Iris pigment epithelial cell (primary cell): ENCODE measurements at places on chromosomes 6 and 20.

DNA sequence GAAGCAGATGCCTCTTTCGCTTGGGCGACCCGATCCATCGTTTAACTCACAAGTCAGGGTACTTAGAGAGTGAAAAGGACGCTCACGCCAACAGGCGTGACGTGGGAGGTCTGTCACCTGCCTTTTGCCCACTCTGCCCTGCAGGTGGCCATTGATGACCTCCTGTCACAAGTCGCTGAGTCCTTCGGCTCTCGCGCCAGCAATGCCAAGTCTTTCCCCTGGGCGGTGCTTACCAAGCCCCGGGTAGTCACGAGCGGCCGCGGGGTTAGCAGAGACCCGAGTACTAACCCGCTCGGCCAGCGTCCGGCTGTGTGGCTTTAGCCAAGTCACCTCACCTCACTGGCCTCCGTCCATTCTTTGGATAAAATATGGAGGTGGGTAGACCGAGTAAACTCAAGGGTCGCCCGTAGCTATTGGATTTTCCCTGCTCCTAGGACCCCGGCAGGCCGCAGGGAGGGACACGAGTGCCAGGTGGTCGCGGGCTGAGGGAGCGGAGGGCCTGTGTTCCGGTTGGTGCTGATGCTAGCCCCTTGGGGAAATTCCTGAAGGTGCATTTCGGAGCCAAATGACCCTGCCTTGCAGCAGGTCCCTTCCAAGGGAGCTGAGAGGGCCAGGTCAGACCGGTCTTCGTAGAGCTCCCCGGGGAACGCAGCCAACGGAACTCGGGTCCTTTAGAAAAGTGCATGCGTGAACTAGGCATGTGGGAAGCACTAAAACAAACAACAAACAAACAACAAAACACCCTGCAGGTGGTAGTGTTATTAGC lies 668 bp downstream of the PKIB start:
- peak; percentile 3 for DNase-seq

GRCh38 chr6:17098538-17098937 lies 3.3 kb upstream of the STMND1 start:
- peak; percentile 71 for DNase-seq

- DNase-seq = no peak
Observed at GRCh38 chr6:30724906-30725667, 4.9 kb downstream of the TUBB start.

DNA sequence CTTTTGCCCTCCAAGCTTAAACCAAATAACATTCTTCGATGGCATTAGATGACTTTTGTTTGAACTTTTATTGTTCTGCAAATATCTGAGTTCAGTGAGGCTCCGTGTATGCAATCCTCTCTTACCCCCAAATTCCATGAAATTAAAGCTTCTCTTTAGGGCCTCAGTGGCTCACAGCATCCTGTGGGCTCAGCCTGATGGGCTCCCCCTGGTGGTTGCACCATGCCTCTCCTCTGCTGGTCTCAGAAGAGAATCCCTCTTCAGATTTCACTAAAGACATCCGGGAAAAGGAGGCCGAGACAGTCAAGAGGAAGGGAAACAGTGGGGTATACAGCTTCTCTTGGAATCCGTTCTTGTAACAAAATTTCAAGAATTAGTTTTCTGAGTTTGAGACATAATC lies 331.6 kb upstream of the NT5E start:
- DNase-seq = no peak

- DNase-seq = no peak
Observed at GRCh38 chr20:55437798-55438415, 567.4 kb downstream of the CBLN4 start.

DNA sequence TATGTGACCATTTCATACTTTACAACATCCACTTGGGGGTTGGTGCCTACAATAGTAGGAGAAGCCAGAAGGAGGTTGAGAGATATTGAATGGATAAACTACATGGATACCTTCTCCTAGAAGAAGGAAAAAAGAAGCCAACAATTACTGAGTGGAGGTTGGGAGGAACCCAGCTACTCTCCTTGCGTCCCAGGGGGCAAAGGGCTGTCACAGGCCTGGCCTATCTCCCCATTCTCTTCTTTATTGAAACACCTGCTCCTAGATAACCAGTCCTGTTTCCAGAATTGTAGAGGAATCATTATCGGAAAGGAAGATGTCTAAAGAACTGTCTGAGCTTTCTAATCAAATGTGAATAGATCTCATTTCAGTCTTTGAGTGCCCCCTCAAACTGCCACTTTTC lies 115.1 kb downstream of the MAP7 start:
- no peak for DNase-seq

DNA sequence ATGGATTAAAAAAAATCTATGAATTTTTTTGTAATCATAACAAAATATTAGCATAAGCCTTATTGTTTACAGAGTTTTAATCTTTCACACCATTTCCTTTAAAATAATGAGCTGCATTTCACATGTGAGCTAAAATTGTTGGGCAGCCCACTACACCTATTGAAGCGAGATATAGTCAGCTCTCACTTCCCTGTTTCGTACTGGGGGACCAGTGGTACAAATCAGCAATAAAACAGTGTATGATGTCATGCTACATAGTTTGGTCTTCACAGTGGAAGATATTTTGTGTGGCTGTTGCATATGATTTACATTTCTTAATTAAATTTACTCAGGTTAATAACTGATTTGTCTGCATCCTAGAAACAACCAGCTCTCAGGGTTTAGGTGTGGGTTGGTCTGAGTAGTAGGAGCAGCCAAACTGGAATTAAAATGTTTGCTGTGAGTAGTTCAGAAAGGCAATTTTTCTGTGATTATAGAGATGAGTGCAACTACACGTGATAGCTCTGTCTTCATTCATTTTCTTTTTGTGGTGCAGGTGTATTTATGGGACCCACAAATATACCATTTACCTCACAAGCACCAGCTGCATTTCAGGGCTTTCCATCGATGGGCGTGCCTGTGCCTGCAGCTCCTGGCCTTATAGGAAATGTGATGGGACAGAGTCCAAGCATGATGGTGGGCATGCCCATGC lies 99.3 kb downstream of the B3GAT2 start:
- DNase-seq = no peak

- DNase-seq = no peak
Observed at GRCh38 chr20:40307997-40308396, 381.0 kb downstream of the MAFB start.

DNA sequence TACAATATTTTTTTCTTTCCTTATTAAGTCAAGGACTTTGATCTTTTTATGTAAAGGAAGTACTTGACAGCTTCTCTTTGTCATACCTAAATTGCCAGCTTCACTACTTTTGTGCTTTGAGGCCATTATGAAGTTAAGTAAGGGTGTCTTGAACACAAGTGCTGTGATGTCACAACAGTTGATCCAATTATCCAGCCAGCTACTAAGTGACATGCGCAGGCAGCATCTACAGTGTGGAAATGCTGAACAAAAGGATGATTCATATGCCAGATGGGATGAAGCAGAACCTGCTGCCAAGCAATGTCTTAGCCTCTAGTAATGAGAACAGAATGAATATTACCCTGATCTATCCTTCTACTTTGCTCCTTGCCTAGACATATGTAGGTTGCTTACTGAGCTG lies 68.3 kb upstream of the TMEM244 start:
- peak; percentile 93 for DNase-seq

DNA sequence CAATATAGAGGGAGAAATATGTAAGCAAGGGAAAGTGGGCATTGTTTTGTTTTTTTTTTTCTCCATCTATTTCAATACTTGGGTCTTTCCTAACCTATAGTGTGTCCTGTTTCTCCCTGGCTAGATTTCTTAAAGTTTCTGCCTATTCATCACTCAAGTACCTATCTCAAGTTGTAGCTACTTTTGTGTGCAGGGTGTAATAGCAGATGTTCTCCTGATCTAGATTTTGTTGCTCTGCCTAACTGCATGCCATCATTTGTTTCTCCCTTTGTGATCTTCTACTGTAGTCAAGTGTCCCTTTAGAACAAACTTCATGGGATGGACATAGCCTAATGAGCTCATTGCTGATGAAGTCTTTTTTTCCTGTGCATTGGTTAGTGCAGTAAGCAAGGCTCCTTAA lies 45.8 kb downstream of the TOP1 start:
- no peak for DNase-seq

GRCh38 chr20:62850333-62850974 lies 11.2 kb downstream of the TCFL5 start:
- no peak for DNase-seq

DNA sequence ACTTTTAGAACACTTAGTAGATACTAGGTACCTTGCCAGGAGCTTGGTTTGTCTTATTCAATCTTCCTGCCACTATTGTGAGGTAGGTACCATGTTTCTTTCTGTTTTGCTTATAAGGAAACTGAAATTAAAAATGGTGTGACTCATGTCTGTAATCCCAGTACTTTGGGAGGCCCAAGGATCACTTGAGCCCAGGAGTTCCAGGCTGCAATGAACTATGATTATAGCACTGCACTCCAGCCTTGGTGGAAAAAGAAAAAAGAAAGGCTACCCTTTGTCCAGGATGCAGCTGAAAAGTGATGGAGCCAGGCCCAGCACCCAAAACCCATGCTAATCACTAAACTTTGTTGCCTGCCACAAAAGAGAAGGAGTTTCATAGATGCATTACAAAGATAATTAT lies 34.1 kb upstream of the LAMA4 start:
- no peak for DNase-seq

DNA sequence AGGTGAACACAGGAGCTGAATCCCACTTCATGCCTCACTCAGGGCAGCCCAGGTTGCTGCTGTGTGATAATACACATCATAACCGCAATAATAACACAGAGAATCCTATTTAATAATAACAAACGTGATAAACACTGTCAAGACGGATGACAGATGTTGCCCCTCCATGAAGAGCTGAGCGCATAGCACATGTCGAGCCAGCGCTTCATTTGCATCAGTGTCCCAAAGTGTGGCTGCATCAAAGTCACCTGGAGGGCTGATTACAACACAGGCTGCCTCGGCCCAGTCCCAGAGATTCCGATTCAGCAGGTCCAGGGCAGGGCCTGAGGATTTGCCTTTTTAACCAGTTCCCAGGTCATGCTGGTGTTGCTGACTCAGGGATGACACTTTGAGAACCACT lies 198.5 kb downstream of the QKI start:
- DNase-seq = no peak

- no peak for DNase-seq
Observed at GRCh38 chr6:168291450-168291849, 28.1 kb downstream of the DACT2 start.
